ENCODE measurements at places on chromosomes 7 and 10.

DNA sequence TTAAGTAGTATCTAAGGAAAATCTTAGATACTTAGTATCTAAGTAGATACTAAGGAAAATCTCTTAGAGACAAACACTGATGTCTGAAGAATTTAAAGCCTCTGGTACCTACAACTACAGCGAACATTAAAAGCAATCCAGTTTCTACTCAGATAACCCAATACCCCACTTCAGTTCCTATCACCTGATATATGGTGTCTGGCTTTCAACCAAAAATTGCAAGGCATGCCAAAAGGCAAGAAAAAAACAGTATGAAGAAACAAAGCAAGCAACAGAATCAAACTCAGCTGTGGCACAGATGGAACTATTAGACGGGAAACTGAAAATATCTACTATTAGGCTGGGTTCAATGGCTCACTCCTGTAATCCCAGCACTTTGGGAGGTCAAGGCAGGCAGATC is 31.1 kb downstream of the ARHGAP12 start:
- no peak for DNase-seq

- no peak for DNase-seq
Observed at GRCh38 chr10:77377678-77378352, 259.8 kb downstream of the KCNMA1 start.

DNA sequence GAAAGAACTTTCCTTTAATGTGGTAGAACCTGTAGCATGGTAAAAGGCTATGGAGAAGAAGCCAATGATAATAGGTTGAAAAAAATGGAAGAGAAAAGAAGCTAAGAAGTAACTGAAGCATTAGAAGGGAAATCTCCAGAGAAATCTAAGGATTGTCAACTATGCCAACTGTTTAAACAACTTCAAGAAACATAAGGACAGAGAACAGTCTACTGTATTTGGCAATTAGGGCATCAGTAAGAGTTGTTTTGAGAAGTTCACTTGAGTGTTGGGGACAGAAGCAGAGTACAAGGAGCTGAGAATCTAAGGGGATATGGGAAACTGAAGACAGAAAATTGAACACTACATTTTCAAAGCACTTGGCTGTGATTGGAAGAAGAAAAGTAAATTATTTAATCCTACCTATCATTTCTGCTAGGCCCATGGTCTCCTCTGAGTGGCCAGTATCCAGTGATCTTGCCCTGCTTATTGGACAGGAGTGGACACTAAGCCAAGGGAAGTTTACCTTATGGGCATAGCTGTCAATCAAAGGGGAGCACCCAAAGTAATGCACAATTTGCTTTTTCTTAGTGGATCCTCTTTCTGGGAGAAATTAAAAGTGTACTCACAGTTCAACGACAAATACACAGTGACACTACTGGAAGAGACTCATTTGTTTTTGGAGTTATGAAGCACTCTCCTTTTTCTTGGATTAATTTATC is 56.4 kb upstream of the CCDC71L start:
- no peak for DNase-seq

- DNase-seq: no peak
Observed at GRCh38 chr10:101028446-101029337, 2.2 kb downstream of the PDZD7 start.

GRCh38 chr10:54905578-54906192 is 104.7 kb upstream of the PCDH15 start:
- DNase-seq: no peak

GRCh38 chr10:89609833-89610346 is 35.2 kb downstream of the PANK1 start:
- DNase-seq: no peak

GRCh38 chr7:93866886-93867285 is 23.7 kb downstream of the TFPI2 start:
- no peak for DNase-seq

DNA sequence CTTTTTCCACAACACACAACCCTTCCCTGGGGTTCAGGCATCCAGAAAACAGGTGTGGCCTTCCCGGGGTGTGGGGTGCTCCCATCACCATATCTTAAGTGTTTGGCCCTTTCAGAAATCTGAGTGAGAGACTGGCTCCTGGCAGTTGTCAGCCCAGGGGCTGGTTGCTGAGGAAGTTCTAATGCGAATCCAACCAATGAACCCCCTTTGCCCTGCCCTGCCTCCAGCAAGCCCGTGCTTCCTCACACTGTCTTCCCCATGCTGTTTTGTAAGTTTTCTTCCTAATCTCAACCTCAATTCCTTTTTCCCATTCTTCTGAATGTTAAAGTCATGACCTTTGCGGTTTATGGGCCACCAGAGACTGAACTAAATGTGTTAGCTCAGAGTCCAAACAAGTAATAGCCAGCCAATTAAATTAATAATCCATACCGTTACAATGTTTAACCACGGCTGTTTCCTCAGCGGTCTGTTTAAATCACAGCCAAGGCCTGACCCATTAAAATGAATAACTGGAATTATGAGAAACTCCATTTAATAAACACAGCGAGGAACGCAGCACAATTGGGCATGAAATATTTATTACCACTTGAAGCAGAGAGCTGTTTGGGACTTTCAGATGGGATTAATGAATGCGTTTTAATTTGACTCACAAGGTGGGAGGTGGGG is 90.9 kb upstream of the TCF7L2 start:
- no peak for DNase-seq

GRCh38 chr10:84217746-84218145 is 7.6 kb downstream of the LRIT2 start:
- no peak for DNase-seq

- DNase-seq: no peak
Observed at GRCh38 chr7:41777894-41778596, 75.2 kb upstream of the INHBA start.

DNA sequence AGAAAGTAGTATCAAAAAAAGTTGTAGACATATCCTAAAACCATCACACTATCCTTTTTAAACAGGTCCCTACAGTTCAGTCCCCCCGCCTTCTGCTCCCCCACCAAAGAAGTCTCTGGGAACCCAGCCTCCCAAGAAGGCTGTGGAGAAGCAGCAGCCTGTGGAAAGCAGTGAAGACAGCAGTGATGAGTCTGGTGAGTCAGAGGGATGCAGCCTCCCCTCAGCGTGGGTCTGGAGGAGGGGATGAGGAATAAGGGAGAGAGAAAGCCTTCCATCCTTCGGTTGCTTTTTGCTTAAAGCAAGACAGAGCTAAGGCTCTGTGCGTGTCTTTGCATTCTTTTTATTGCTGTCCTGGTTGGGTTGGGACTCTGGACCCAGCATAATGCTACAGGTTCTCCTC is 7.6 kb downstream of the NOLC1 start:
- DNase-seq: no peak

- no peak for DNase-seq
Observed at GRCh38 chr7:54932818-54933543, 85.8 kb upstream of the EGFR start.

GRCh38 chr7:98278408-98278807 is 3.1 kb upstream of the BRI3 start:
- DNase-seq: no peak

DNA sequence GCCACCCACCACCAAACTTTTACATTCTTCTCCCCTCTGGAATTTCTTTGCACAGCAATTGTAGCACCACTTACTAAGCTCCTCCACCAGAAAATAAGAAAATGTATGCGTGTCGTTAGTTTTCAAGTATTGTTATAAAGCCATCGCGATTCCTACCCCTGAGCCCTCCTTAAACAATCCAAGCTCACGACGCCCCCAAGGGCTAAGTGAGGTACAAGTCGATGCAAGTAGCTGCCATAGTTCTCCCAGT is 1.3 kb downstream of the FRAT2 start:
- DNase-seq: no peak

DNA sequence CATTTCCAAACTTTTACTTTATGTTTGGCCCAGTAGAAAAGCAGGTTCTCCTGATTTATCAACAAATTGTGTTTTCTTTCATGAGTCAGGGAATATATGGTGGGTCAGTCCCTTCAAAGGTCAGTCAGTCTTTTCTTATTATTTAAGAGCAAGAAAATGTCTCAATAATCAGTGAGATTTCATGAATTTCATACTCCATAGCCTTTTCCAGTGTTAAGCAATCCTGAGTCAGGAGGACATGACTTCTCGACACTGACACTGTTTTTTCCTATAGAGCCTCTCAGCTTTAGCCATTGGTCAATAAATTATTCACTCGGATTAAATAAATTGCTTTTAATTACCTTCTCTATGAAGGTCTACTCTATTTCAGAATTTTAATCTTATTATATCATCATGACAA is 334.5 kb downstream of the SORCS1 start:
- DNase-seq: no peak

DNA sequence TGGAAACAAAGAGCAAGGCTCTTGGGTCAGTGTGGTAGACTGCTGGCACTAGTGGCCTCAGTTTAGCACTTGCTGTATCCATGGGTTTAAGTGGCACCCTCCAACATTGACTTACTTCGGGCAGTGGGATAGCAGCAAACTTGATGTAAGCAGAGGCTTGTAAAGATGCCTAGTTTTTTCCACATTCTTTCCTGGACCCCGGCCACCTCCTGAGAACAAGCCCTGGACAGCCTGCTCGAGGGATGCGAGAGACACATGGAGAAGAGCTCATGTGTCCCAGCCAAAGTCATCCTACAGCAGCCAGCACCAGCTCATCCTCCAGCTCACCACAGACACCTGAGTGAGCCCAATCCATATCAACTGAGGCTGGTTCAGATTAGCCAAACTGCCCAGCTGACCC is 142.7 kb upstream of the PCBD1 start:
- DNase-seq: no peak

- DNase-seq: no peak
Observed at GRCh38 chr7:41207141-41207540, 495.7 kb downstream of the INHBA start.

Data from T-helper 2 cell (primary cell).